ENCODE measurements at places on chromosomes 7 and 10. TPM values are rescaled to one million over a fixed set of nuclear protein-coding genes. Genes with fewer than 3 reads are reported as not detected.

- no peak for DNase-seq
Observed at GRCh38 chr7:149459540-149460452, 1.1 kb downstream of the ZNF777 start.

The SRRM3 gene
- 0.86 TPM for total RNA-seq

The MYO1G gene
- 36.3 TPM for total RNA-seq

DNA sequence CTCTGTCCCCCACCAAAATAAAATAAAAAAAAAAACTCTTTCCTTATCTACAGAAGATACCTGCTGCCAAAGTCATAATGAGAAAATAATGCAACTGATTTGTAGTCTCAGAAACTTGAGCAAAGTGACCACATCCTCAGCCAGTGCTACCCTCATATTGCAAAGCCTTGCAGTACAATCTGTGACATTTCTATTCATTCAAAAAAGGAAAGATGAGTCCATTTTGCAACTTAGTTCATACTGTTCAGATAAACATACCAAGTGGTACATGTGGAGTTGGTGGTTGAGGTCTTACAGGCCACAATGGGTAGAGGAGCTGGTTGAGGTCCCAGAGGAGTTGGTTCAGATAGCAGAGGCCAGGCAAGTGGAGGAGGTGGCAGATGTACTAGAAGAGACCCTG, 6.5 kb upstream of the EIF5AL1 start:
- DNase-seq, result no peak

GRCh38 chr10:101080933-101081931, 19.4 kb downstream of the KAZALD1 start:
- DNase-seq, result no peak

GRCh38 chr10:48206482-48207250, 67.8 kb downstream of the FRMPD2 start:
- DNase-seq, result no peak

GRCh38 chr10:45154502-45154901, 153.8 kb downstream of the ZNF22 start:
- no peak for DNase-seq

DNA sequence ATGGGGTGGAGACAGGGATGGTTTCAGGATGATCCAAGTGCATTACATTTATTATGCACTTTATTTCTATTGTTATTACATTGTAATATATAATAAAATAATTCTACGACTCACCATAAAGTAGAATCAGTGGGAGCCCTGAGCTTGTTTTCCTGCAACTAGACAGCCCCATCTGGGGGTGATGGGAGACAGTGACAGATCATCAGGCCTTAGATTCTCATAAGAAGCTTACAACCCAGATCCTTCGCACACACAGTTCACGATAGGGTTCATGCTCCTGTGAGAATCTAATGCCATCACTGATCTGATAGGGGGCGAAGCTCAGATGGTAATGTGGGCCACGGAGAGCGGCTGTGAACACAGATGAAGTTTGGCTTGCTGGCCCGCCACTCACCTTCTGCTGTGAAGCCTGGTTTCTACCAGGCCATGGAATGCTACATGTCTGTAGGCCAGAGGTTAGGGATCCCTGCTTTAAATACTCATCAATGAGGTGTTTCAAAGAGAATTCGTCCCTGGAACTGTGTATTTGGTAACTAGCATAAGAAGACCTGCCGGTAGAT, 21.2 kb upstream of the PRKCQ start:
- DNase-seq, result no peak

DNA sequence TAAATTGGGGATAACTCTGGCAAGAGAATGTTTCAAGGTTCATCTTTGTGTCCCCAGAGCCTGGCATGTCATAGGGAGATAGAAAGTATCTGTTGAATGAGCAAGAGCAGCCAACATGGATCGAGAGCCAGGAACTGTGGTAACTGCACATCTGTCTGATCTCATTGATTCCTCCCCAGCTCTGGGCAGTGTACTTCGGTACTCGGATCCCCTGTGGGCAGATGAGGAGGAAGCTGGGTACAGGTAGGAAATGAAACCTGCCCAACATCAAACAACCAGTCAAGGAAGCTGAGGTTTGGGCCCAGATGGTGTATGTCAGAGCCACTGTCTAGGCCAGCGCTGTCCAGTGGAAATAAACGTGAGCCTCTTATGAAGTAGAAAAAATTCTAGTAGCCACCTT, 76.4 kb downstream of the GRK5 start:
- DNase-seq, result peak; percentile 7

The SPDYE3 gene
- total RNA-seq, result not detected

The NPY4R2 gene
- total RNA-seq, result 1.9 TPM

The IL15RA gene
- total RNA-seq, result 28.5 TPM

- no peak for DNase-seq
Observed at GRCh38 chr10:125953778-125954385, 57.5 kb downstream of the FANK1 start.

The CDH23 gene
- total RNA-seq, result 9.4 TPM

The ATOH7 gene
- not detected for total RNA-seq

DNA sequence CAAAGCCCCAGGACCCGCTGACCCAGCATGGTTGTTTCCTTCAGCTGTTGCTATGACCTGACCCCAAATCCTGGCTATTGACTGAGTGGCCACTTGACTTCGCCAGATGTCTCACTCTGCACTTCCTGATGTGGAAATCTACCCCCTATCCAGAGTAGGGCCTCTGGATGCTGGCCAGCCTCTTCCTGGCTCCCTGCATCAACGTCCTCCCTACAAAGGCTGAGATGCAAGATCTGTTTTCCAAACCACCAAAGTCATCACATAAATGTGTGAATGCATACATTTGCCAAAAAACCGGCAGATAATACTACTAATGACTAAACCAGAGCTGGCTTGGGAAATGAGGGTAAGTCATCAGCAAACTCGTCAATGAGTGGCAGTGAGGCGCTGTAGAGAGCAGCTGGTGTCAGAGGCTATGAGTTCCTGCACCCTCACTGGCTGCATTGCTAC, 70.4 kb downstream of the PYROXD2 start:
- peak; percentile 53 for DNase-seq

The DDC gene
- 3.0 TPM for total RNA-seq

The HOXA2 gene
- total RNA-seq, result 1.5 TPM

DNA sequence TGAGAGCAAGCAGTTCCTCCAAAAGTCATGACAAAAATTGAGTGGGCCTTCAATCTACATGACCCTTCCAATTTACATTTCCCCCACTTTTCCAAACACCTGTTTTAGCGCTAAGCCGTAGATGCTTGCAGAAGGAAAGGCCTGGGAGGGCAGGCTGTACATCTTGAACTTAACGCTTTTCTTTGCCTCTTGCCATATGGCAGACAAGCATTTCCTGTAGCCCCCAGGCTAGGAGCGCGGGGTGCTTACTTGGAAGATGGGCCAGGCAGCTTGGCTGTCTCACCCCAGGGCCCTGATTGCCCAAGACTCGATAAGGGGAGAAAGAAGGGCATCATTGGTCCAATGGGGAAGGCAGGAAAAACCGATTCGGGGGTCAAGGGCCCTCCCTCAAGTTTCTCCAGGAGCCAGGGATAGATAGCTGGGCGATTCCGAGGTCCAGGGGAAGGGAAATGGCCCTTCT, 1.8 kb downstream of the HOXA10 start:
- no peak for DNase-seq

GRCh38 chr10:50360077-50360850, 108.9 kb upstream of the ASAH2 start:
- no peak for DNase-seq

DNA sequence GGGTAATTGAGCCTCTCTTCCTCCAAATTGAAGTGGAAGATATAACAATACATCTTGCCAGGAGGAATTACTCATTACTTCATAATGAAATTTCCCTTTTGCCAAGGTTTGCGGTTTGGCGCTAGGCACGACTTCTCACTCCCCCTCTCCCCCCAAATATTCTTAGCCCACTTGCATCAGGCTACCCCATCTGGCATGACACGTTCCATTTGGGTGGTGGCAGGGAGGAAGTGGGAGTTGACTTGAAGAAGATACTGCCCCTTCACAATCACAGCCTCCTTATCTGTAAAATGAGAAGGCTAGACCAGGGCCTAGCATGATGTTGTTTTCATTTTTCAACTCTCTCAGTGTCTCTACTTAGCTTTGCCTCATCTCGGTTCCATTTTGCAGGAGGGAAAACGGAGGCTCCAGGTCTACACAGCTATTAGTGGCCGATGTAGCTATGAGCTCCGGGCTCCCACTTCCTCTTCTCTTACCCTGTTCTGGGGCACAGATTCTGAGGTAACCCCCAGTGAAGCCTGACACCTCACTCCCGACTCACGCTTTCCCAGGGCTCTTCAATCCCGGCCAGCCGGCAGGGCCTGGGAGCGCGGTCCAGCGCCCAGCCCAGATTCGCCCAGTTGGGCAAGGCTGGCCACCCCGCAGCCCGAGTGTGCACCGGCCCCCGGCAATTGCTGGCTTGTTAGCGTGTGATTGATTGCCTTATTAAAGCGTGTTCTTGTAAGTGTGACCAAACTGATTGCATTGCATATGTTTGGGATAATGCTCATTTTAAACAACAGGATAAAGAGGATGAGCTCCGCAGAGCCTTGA, 6.5 kb downstream of the EVX1 start:
- no peak for DNase-seq

The TMEM273 gene
- total RNA-seq, result 48.5 TPM

DNA sequence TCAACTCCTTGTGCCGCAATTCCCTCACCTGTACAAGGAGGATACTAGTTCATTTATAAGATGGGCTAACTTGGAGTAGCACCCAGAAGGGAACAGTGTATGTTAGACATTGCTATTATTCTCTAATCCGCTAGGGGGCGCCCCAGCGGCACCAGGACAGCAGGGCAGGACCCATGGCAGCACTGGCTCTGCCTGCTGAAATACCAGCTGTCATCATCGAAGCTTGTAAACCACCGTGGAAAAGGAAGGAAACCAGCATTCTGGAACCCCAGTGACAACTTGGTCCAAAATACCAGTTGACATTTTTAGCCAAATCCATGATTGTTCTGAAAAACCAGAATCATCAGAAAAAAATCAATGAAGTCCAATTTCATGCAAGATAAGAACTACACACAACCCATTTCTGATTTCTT, 134.4 kb downstream of the ITGA8 start:
- peak; percentile 55 for DNase-seq

DNA sequence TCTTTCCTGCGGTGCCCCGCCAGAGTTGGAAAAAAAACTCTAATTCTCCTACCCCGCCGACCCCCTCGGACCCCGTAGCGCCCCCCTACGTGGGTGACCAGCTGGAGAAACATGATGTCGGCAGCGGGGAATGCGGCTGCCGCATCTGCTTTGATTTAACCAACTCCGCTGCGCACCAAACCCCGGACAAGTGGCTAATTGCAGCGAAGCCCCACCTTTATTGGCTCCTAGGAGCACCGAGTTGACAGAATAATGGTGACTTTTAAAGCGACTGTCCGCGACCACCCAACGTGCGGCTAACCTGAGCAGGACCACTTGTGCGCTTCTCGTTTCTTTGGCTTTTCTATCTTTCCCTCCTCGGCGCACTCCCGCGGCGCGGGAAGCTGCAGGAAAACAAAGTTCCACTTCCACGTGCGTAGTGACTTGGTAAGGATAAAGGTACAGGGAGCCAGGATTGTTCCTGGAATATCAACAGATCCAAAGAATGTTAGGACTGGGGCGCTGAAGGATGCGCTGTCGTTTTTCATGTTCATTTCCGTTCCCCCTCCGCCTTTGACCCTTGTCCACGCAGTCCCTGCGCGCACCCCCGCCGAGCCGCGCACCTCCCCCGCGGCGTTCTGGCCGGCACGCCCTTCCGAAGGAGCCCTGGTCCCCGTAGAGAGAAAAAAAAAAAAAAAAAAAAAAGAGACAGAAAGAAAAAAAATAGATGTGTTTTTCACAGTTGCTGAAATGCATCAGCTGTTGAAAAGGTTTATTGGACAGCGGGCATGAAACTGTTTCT, 1.4 kb downstream of the WNT16 start:
- peak; percentile 31 for DNase-seq

- no peak for DNase-seq
Observed at GRCh38 chr10:72622271-72622670, 3.6 kb downstream of the MICU1 start.

DNA sequence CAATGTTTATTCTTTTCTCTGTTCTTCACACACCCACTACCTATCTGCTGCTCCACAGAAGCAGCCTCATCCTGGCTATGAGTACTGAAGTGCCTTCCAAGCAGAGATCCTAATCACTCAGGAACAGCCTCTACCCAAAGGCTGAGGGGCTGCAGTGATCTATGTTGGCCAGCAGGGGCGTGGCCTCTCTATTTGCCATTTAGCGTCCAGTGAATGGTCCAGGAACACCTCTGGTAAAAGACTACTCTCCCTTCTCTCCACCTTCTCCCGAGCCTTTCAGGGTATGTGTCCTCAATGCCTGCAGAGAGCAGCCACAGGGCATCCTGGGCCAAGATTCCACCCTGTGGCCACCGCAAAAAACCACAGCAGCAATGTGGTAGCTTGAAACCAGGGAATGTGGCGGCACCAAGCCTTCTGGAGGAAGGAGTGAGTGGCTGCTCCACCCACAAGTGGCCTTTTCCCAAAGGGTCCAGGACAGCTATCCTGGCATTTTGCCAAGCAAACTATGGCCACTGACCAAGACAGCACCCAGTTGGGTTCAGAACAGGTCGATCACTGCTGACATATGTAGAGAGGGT, 70.9 kb downstream of the SYPL1 start:
- DNase-seq, result no peak

The HTRA1 gene
- total RNA-seq, result 45.3 TPM

DNA sequence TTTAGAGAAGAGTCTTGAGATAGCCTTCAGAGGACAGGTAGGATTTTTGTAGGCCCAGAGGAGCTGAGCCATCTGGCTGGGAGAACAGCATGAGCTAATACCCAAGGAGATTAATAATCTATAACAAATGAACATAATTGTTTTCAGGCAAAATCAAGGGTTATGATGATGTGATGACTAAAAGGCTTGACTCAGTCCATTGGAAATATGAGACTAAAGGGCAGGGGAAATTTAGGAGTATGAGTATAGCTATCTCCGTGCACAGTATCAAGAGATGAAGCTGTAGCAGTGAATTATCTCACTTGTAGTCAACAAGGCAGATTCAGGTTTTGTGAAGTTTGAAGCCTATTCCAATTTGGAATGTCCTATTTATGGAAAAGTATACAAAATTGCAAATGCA, 40.1 kb downstream of the CSTF2T start:
- no peak for DNase-seq

DNA sequence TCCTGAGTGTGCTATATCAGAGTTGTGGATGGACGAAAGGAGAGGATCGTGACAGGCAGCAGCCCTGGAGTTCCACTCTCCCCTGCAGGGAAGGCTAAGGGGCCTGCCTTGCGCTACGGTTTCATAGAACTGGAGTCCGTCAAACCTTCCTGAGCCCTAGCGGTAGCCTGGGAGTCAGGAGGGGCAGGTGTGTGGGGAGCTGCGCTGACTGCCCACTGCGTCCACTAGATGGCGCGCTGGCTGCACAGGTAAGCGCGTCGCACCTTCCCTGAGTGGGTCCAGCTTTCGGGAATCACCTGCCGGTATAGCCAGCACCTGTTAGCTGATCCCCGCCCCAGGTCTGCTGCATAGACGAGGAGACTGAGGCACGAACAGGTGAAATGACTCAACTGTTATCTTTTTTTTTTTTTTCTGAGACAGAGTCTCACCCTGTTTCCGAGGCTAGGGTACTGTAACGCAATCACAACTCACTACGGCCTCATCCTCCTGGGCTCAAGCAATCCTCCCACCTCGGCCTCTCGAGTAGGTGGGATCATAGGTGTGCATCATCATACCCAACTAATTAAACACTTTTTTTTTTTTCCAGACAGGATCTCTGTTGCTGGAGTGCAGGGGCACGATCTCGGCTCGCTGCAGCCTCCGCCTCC, 20.2 kb upstream of the BAIAP2L1 start:
- DNase-seq, result peak; percentile 84

Data from lower lobe of right lung (tissue), 2 donors.